ENCODE measurements at places on chromosomes 1 and 21.

GRCh38 chr1:95640746-95641145 lies 406.7 kb downstream of the RWDD3 start:
- DNase-seq, result no peak

DNA sequence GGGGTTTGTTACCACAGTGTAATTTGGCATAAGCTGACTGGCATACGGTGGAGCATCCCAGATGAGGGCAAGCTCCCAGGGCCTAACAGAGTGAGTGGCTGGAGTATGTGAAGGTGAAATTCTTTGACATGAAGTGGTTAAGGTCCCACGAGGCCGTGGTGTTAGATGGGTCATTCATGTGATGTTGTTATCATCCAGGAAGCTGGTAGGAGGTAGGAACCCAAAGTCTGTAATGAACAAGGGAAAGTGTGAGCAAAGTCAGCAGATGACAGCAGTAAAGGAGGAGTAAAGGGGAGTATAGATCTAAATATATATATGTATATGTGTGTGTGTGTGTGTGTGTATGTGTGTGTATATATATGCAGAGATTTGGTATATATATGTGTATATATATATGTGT lies 47.6 kb downstream of the MDM4 start:
- no peak for DNase-seq

DNA sequence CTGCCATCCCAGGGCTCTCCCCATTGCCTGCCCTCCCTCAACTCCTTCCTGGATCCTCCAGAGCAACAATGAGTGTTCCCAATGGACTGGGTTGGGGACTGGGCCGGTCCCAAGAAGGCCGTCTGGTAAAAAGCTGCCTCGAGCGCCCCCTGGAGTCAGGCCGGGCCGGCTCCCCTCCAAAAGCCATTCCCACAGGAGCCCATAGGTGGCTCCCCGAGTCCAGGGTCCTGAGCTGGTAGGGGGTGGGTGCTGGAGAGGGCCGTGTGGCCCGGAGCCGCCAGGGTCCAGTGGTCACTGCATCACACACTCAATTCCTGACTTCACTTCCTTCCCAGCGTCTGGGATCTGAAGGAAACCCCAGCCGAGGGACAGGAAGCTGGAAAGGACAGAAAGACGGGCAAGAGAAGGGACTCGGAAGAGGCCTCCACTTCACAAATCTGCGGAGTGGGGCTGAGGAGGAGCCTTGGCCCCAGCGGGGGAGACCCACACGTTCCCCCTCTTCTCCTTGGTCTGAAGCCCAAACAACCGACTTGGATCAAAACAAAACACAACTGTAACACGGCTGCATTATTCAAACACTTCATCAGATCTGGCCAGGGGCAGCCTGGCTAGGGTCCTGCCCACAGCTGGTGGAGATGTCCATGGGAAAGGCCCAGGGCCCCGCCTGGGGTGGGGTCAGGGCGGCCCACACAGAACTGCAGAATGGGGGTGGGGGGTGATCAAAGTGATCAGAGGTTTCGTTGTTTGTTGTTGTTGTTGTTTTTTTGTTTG lies 10.9 kb upstream of the ALDH4A1 start:
- peak; percentile 82 for DNase-seq

DNA sequence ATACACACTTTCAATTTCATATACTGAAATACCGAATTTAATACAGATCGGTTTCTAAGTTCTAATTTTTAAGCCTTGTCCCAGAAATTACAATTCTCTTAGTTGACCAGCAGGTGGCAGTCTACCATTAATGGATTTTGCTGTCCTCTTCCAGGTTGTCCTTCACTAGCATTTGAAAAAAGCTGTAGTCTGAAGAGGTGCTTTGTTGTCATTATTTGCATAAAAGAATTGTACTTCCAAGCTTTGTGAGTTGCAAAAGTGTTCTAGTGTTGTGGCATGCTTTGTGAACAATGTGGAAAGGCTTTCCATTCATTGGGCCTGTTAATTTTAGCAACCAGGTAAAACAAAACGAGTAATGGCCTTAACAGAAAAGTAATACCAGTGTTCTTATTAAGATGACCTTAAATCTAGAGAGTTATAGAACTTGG lies 193.6 kb downstream of the RPS6KC1 start:
- DNase-seq, result no peak

- DNase-seq, result no peak
These were observed at the start of gene CNIH3 for GRCh38 chr1:224615861-224616755. CNIH3 (plus strand) TSS chr1:224616317; CDS start chr1:224617175, 858 bp downstream.

- no peak for DNase-seq
These were observed 39.1 kb downstream of the MRPS6 start for GRCh38 chr21:34112316-34113033.

- no peak for DNase-seq
These were observed 97.3 kb downstream of the GLIS1 start for GRCh38 chr1:53641481-53642214.

GRCh38 chr1:4084048-4084431 lies 184.0 kb upstream of the C1orf174 start:
- no peak for DNase-seq

GRCh38 chr1:114979278-114979891 lies 50.2 kb upstream of the TSHB start:
- peak; percentile 65 for DNase-seq

DNA sequence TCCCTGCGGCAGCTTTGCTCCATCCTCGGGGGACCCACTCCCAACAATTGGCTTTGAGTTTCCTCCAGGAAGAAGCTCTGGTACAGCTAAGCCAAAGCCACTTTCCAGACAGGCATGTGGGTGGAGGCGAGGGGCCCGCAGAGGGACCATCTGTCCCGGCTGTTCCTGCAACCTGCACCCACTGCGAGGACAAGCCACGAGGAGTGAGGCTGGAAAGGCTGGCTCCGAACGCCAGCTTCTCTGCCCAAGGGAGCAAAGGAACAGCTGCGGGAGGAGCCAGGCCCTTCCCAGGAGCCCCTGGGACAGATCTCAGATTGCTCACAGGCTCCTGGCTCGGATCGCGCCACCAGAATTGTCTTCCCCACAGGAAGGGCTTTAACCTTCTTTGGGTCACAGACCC lies 28.3 kb upstream of the PEF1 start:
- no peak for DNase-seq

DNA sequence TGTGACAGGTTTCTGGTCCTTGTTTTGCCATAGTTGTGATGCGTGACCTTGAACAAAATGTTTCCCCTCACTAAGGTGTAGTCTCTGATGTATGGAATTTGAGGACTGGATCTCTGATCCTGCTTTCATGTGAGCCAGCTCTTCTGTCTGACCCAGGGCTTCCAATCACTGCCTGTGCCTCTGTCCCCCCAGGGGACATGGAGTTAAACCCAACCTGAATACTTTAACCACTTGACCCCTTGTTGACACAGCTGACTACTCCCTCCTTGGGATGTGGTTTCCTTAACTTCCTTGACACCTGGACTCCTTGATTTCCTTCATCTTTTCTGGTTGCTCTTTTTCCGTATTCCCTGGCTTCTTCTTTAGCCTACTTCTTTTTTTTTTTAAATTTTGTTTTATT lies 36.0 kb upstream of the SSBP3 start:
- no peak for DNase-seq

- DNase-seq, result no peak
These were observed 11.2 kb downstream of the DYRK3 start for GRCh38 chr1:206646504-206646903.

- DNase-seq, result no peak
These were observed 410.1 kb upstream of the LYPLAL1 start for GRCh38 chr1:218763538-218763937.

DNA sequence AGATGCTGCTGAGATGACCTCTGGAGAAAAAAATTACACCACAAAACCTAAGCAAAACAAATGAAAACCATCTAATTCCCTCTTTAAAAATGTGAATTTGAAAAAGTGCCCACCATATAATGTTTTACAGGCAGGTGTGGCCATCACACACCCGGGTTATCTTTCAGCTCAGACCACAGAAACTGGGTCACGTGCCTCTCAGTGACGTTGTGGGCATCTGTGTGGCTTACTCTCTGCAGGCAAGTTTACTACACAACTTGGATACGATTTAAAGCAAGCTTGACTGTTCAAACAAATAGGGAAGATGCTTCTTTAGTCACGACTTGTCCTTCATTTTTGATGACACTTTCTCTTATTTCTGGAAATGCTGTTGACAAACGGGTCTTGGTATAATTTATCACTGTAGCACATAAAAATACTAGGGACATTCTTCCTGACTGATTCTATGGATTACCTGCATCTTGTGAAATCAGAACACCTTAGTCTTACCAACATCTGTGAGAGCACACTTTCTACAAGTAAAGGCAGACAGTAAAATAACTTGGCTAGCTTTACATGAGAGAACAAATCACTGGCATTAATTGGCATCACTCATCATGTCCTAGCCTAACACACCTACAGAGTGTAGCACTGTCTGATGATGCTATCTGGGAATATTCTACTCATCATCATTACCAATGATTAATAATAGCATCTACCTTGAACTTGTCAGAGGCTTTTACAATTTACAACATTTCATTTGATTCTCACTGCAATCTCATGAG lies 89.3 kb upstream of the EDEM3 start:
- peak; percentile 40 for DNase-seq

DNA sequence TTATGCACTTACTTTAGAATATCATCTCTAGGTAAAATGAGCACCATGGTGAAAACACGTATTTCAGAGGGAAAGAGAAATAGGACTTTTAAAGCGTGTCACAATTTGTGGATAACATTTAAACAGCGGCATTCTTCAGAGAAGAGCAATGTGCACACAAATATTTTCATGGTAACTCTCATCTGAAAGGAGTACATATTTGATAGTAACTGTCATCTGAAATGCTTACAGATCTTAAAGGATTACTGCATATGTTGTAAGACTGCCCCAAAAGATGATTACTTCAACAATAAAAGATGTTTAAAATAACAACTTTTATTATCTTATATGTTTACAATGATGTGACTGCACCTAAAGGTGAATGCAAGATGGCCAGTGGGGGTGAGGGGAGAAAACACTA lies 408.8 kb downstream of the PLA2G4A start:
- no peak for DNase-seq

DNA sequence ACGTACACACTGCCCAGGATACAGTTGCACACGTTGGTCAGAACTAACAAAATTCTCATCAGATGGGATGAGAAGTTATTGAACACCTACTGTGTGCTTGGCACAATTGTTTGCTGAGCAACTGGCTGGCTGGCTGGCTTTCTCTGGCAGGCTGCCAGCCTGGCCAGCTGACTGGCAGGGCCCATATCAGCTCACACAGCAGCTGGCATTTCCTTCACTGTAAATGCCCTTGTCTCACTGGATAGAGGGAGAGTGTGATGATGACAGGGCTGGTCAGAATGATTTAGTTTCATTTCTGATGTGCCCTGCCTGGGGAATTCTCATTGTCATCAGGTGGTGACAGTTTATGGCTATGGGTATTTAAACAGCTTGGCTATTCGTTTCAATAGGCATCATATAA lies 15.8 kb downstream of the CAMK2N1 start:
- no peak for DNase-seq

DNA sequence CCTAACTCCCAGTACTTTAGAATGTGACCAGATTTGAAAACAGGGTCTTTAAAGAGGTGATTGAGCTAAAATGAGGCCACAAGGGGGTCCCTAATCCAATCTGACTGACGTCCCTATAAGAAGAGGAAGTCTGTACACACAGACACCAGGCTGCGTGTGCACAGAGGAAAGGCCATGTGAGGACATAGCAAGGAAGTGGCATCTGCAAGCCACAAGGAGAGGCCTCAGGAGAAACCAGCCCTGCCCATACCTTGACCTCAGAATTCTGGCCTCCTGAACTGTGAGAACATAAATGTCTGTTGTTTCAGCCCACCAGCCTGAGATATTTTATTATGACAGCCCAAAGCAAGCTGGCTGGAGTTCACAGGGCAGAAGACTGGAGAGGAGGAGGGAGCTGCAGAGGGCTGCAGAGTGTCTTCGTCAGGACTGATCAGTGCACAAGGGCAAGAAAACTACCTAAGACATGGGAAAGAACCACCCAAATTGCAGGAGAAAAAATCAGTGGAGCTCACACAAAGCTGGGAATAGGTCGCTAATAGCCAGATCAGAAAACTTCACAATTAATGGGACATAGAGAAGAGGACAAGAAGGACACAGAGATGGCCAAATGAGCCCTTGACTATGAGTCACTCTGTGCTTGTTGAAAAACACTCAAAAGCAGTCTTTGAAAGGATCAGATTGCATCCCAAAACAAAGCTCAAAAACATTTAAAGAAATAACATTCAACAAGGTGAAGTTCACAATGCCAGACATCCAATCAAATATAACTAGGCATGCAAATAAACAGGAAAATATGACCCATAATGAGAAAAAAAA lies 14.1 kb upstream of the WNT9A start:
- no peak for DNase-seq

DNA sequence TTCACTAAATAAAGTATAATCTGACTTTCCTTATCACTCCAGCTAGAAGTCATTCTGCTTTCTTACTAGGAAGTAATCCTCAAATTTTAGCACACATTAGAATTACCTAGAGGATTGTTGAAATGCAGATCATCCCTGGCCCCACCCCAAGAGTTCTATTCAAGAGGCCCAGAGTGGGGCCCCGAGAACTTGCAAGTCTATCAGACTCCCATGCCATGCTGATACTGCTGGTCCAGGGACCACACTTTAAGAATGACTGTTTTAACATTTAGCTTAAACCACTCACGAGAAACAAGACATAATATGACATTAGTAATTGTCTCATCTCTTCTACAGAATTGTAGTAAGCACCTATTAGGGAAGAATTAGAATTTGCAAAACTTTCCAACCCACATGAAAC lies 7.7 kb upstream of the SYNJ1 start:
- no peak for DNase-seq

GRCh38 chr1:233240829-233241682 lies 54.5 kb downstream of the PCNX2 start:
- peak; percentile 2 for DNase-seq

DNA sequence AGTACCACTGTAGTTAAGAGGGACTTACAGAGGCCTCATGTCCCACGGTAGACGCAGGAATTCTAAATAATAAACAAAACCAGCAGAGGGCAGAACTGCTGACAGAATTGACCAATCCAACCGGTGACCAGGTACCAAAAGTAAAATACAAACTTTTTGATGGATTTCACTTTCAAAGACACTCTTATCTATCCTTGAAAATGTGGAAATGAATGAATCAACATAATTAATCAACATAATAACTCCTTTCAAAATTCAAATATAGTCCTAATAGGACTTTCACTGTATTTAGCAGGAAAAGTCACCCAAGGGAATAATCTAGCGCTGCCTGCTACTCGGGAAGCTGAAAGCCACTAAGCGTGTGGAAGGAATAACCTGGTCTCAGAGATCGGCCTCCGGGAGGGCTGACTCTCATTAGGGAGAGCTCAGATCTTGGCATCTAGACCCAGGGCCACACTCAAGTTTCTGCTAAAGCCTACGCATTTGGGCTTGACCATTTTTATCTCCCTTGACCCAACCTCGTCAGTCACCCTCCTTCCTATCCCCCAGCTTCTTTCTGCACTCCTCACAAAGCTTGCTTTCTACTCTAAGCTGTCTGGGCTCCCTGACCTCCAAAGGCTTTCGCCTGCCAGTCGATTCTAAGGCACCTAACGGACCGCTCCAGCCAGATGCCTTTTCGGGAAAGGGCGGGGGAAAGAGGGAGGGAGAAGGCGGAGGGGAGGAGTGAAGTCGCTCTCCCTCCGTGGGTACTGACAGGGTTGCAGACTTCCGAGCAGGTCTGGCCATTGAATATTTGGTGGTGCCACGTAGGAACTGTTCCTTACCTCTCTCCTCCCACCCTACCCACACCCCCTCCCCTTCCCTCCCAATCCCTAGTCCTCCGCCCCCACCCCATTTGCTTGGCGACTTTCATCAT lies 1.6 kb downstream of the COL11A1 start:
- DNase-seq, result peak; percentile 1

GRCh38 chr1:202133001-202133400 lies 10.3 kb downstream of the GPR37L1 start:
- no peak for DNase-seq

- no peak for DNase-seq
These were observed 107.7 kb downstream of the PDE9A start for GRCh38 chr21:42760951-42761751.

All from CD4-positive, alpha-beta T cell (primary cell).